ENCODE measurements at places on chromosomes 1 and 21.

DNA sequence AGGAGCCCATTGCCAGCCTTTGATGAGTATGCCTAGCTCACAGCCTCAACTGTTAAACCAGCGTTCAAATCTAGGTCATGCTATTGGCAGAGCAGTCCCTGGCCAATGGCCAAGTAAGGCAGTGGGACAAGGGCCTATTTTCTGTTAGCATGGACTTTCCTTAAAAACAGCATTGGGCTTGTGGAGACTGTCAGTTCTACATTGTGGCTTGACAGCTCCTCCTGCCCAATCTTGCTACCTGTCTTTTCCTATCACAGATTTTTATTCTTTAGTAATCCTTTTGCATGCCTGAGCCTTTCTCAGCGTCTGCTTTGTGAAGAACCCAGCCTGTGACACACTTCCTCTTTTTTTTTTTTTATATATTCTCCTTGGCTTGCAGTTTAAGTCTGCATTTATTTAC is 56.4 kb downstream of the DIP2A start:
- DNase-seq: peak; percentile 26

- no peak for DNase-seq
Observed at GRCh38 chr1:100708476-100709062, 11.0 kb upstream of the VCAM1 start.

GRCh38 chr1:206606867-206607266 is 5.4 kb downstream of the EIF2D start:
- DNase-seq: no peak

- DNase-seq: no peak
Observed at GRCh38 chr1:53524428-53525375, 65.5 kb downstream of the DMRTB1 start.

Measured in uterus (tissue), 4 donors.